ENCODE measurements at places on chromosomes 2 and 18.

GRCh38 chr2:146651361-146651760 lies 1193.5 kb upstream of the ACVR2A start:
- DNase-seq = no peak

- DNase-seq = no peak
Measured at GRCh38 chr2:14358339-14358738, 274.2 kb upstream of the LRATD1 start.

DNA sequence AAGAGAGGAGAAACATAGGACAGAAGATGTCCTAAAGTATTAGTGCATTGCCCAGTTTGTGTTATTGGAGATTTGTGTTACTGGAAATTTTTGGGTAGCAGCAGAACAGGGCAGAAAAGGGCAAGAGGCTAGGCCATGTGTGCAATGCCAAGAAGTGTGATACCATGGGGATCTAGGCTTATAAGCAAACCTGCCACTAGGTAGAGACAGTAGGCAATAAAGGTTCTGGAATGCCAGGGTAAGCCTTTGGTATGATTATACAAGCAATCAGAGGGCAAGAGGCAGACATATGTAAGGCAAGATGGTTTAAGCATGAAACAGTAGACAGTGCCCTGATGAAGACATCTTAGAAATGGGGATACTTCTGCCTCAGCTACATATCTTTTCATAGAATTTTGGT lies 12.3 kb upstream of the CERS6 start:
- DNase-seq = no peak

GRCh38 chr18:26794230-26795101 lies 71.0 kb downstream of the AQP4 start:
- no peak for DNase-seq

- no peak for DNase-seq
Measured at GRCh38 chr18:39191931-39192330, 1626.3 kb upstream of the CELF4 start.

DNA sequence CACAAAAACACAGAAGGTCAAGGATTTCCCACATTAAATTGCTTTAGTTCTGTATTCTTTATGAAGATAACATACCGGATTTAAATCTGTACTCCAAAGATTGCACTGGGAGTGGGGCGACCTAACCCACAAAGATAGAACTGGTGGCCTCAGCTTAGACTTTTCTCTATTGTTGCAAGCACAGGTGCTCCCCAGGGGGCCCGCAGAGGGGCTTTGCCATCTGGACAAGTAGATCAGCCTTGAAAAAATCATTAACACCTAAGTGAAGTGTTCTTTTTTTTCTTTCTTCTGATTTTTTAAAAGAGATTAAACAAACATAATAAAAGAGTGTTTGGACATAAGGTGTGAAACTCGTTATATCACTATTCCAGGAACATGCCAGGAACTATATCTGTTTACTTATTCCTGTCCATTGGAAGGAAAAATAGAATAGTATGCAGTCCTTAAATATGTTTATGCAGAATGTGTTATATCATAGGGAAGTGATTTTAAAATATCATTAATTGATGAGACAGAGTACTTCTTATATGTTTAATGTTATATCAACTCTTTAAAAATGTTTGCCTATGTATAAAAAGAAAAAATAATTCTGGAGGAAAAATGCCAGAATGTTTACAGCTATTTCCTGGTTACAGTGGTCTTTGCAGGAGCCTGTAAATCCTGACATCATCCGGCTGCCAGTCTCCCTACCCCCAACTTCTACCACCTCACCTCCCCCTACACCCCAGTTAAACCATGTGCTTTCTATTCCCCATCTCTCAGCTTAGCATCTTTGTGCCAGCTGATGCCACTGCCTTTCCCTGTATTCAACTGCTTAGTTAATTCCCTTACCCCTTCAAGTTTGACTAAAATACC lies 679.2 kb downstream of the CNTNAP5 start:
- DNase-seq = no peak

- DNase-seq = no peak
Measured at GRCh38 chr2:237744613-237745249, 53.8 kb upstream of the RBM44 start.

DNA sequence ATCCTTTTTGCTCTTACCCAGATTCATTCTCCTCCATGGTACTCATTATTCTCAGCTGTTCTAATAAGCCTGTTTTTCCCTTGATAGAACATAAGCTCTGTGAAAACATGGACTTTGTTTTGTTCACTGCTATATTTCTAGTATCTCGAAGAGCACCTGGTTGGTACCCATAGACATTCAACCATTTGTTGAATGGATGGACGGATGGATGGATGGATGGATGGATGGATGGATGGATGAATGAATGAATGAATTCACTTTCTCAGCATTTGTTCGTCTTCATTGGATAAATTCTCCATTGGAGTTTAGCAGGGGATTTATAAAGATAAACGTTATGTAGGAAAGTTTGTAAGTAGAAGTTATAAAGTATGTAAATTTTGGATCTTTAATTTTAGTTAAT lies 2.9 kb downstream of the FAM171B start:
- DNase-seq = no peak

- no peak for DNase-seq
Measured at GRCh38 chr2:240957656-240958365, 40.6 kb upstream of the SNED1 start.

GRCh38 chr2:159738509-159739390 lies 26.4 kb downstream of the MARCHF7 start:
- DNase-seq = no peak

- peak; percentile 46 for DNase-seq
Measured at GRCh38 chr2:234032279-234032856, 18.1 kb upstream of the SPP2 start.

DNA sequence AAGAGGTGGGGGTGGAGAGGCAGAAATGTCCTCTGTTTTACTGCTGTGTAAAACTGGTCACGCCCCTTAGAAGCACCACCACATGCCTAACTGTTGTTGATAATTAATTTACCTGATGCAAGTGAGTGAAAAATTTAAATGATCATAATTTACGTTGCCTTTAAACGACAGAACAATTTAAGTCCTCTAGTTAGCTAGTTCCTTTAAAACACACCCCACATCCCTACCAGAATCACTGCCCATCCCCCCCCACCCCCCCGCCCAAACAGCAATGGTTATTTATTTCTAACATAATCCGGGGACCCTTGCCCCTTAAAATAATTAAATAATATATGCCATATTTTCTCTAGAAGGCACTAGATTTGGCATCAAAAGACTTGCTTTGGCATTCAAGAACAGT lies 633 bp upstream of the PPIG start:
- no peak for DNase-seq

DNA sequence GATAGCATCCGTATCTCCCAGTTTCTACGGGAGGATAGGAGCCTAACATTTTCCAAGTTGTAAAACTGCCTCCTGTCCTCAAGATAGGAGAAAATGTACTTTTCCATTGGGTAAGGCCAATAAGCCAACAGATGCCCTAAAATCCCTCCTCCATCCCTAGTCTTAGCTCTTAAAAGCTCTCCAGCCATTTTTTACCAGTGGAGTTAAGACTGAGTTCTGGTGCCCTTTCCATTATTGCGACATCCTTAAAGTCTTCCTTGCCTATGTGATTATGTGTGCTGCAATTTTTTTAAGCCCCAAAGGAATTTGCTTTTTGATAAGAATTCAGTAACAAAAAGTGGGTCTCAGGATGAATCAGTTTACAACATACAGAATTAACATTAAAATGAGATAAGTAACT lies 33.0 kb downstream of the LINC00305 start:
- no peak for DNase-seq

- DNase-seq = no peak
Measured at GRCh38 chr2:84797271-84797670, 83.6 kb downstream of the TRABD2A start.

DNA sequence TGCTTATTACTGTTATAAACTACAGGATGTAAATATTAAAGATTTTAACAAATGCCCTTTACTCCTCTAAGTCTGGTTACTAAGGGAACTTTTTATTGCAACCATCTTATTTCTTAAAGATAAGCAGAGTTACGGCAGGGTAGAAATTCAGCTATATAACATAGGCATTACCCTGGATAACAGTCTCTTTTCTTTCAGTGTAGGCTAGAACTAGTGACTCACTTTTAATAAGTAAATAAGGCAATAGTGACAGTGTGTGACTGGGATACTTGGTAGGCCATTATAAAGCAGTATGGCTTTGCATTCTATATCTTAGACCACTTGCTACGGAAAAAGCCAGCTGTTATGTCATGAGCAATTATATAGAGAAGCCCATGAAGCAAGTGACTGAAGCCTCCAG lies 1041.0 kb upstream of the NRXN1 start:
- no peak for DNase-seq

- DNase-seq = no peak
Measured at GRCh38 chr2:173400760-173401159, 46.1 kb downstream of the CDCA7 start.

GRCh38 chr2:238929242-238930081 lies 81.6 kb downstream of the TWIST2 start:
- no peak for DNase-seq

GRCh38 chr18:3916082-3916481 lies 466.1 kb downstream of the TGIF1 start:
- DNase-seq = no peak

GRCh38 chr2:198913394-198914152 lies 544.2 kb downstream of the SATB2 start:
- DNase-seq = no peak

DNA sequence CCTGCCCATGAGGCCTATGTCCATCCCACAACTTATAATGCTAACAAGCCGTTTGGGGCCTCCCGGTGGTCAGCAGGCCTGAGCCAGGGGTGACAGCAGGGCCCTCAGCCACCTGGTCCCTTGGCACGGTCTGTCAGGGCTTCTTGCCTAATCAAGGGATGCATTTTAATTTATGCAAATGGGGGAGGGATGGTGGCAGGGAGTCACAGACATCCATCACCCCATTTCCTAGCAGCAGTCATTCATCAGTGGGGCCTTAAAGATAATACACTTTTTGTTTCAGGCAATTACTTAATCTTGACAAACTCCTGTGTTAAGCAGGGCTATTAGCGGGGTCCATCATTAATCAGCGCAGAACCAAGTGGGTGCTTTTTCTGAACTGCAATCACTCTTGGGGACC lies 174.5 kb downstream of the GLI2 start:
- DNase-seq = no peak

DNA sequence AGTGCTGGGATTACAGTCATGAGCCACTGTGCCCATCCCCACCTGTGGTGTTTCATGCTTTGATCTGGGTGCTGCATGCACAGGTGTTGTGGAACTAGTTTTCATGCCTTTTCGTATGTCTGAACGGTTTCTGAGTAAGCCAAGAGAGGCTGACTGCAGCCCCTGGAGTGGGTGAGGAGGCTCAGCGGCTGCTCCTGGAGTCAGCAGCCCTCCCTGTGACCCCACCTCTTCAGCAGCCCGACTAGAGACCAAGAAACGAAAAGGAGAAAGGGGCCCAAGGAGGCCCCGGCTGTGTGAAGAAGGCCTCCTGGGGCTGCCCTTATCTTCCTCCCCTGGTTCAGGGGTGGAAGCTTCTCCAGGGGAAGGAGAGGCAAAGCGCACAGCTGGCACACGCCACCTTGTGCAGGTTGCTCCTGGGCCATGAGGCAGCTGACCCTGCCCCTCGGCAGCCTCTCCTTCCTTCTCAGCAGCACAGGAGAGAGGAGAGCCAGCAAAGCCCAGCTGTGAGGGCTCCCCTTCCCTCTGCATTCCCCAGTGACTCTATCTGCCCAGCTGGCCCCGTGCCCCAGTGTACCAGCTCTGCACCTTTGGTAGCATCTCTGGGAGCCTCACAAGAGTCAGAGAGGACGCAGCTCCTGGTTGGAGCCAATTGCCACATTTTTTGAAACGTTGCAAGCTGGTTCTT lies 182.5 kb upstream of the HS6ST1 start:
- DNase-seq = no peak

- DNase-seq = no peak
Measured at GRCh38 chr2:142502402-142502801, 371.6 kb upstream of the LRP1B start.

DNA sequence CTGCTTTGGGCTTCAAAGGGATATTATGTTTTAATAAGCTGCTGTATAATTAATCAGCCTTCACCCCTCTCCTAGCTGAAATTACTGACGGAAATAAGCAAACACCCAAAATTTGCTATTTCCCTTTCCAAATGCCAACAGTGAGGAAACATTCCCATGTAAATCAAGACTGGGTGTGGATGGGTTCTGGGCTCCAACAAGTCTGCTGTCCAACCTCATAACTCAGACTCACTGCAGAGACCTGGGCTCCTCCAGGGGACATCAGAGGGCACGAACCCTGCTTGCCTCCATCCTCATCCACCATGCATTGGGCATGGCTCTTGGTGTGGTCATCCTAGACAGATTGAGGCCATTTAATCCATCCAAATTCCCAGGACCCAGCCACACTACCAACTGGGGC lies 173.7 kb downstream of the C1D start:
- no peak for DNase-seq

GRCh38 chr2:126949775-126950174 lies 51.1 kb downstream of the TEX51 start:
- DNase-seq = no peak

- DNase-seq = no peak
Measured at GRCh38 chr2:188235364-188235763, 56.3 kb upstream of the GULP1 start.

DNA sequence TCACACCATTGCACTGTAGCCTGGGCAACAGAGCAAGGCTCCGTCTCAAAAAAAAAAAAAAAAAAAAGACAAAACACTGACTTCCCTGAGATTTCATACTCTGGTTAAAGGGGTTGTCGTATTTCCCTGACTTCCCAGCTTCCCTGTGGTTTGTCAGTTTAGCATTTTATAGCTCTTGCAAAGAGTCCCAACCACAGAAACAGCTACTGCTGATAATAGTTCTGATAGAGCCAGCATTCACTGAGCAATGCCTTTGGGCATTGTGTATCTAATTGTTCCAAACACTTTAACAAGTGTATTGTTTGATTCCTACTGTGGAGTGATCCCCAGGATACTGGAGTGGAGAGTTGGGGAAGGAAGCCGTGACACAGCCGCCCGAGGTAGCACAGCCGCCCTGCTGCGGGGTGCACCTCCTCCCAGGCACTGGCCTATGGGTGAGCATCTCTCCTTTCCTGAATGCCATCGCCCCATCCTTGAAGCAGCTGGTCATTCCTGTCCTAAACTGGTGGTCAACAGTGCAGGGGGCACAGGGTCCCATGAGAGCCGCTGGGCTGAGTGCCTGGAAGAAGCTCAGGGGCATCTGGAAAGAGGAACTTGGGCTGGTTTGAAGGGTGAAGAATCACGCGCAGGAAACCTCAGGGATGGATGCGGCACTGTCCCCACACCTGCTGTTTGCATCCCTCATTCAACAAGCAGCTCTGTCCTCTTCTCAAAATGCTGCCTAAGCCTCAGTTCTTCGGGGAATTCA lies 81.0 kb upstream of the TMEM18 start:
- no peak for DNase-seq

- DNase-seq = no peak
Measured at GRCh38 chr18:69838620-69839411, 108.9 kb downstream of the CD226 start.
